ENCODE measurements at places on chromosomes 16 and 17.

- no peak for DNase-seq
Observed at GRCh38 chr16:85276721-85277120, 164.4 kb upstream of the CIBAR2 start.

GRCh38 chr16:14109077-14109775 is 38.1 kb downstream of the MRTFB start:
- no peak for DNase-seq

DNA sequence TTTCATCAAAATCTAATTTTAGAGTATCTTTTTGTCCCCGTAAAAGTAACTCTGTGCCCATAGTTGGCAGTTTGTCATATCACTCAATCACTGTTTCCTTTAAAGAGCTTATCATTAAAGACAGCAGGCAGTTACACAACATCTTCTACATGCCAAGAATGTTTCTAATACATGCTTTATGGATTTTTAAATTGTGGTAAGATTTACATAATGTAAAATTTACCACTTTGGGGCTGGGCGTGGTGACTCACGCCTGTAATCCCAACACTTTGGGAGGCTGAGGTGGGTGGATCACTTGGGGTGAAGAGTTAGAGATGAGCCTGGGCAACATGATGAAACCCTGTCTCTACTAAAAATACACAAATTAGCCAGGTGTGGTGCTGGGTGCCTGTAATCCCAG is 687.2 kb downstream of the WWOX start:
- DNase-seq, result no peak

DNA sequence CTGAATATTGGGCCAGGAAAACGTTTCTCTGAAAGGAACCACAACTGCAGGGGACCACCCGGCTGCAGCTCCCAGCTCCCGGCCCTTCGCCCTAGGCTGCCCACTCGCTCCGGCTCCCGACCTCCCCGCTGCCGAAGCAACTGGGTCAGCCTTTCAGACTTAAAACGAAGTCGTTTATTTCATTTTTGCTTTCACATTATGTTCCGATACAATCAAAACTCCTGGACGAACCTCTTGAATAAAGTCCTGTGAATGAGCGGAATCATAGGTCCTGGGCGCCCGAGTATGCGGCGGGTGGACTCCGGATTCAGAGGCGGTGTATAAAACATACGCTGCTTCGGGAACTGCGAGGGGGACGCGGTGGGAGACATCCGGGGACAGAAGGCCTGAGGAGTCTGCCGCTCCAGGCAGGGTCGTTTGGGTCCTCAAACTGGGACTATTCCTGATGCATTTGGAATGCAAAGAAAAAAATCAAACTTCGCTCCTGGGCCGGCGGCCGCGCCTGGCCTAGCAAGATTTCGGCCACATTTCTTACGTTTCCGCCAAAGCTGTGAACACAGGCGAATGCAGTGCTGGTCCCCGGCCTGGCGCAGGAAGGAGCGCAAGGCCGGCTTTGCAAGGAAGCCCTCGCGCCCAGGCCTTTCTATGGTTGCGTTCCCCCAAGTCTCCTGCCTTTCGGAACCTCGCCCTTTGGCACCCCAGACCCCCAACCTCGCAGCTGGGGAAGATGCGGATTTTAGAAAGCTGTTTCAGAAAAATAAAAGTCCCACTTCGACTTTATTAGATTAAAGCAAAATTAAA is 3.7 kb downstream of the CBLN1 start:
- DNase-seq, result no peak

DNA sequence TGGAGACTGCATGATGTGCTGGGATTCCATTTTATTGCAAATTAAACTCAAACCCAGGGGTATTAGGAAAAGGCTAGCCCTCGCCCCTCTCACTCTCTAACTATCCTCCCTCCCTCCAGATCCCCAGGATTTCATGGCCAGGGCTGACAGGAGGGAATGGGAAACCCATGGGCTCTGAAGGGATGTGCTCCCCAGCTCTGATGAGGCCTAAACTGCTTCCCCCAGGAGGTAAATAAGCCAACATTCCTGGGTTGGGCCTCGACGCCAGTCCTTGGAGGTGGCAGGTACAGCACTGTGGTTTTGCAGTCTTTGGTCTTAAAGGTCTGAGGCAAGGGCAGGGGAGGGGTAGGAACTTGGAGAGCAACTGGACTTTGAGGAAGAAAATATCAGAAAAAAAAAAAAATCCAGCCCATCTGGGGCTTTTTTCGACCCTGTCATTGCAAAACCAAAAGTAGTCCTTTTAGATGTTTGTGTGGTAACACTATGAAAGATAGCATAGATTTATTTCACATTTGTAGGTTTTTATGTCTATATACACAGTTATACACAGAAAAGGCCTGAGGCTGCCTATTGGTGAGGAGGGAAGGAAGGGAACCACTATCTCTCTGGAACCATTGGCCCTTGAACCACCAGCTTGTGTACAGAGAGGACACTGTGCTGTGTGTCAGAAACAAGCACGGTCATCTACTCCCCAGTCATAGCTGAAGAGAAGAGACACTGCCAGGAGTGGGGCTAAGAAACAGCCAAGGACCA is 12.0 kb downstream of the C17orf113 start:
- no peak for DNase-seq

DNA sequence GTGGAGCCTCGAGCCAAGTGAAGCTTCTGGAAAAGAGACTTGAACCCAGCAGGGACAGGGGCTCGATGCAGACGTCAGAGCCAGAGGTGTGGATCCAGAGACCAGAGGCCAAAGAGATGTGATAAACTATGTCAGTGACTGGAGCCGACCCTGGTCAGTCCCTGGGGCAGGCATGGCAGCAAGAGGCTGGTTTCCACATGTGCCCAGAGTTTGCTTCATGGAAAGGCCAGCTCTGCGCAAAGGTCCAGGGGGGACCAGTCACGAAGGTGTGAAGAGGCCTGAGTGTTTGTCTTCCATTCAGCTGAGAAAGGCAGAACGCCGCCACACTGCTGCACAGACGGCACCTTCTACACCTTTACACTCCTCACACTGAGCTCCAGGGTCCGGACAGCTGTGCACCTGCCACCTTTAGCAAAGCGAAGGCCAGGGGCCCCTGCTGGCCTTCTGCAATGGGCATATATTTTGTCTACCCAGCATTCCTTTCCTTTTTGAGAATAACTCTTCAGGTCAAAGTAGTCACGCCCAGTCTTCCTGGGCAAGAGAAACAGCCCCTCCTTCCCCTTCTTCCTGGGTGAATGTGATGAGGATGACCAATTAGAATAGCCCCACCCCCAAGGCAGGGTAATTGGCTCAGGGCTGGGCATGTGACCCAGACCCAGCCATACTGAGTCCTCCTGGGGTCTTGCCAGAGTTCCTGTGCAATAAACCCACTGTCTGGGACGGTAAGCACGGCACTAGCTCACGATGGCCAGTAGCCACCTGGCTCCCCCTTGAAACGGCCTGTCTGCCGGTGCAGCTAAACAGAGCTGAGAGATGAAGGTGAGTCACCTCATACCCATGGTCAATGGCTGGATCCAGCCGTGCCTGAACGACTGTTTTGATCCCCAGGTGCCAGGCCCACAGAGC is 2.3 kb upstream of the RPH3AL start:
- DNase-seq, result no peak

DNA sequence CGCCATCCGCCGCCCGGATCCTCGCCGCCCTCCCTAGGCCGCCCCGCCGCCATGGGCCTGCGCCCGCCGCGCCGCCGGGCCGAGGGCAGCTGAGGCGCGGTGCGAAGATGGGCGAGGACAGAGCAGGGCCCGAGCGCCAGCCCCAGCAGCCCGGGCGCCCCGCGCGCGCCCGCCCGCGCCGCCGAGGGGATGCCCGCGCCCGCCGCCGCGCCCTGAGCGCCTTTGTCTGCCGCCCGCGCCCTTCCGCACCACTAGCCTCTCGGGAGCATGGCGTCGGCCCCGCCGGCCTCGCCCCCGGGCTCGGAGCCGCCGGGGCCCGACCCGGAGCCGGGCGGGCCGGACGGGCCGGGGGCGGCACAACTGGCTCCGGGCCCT is 278 bp downstream of the RAB11FIP3 start:
- DNase-seq, result no peak

- DNase-seq, result no peak
Observed at GRCh38 chr17:72092710-72093322, 28.0 kb upstream of the SOX9 start.

GRCh38 chr16:90019543-90020259 is 445 bp upstream of the DBNDD1 start:
- peak; percentile 44 for DNase-seq

DNA sequence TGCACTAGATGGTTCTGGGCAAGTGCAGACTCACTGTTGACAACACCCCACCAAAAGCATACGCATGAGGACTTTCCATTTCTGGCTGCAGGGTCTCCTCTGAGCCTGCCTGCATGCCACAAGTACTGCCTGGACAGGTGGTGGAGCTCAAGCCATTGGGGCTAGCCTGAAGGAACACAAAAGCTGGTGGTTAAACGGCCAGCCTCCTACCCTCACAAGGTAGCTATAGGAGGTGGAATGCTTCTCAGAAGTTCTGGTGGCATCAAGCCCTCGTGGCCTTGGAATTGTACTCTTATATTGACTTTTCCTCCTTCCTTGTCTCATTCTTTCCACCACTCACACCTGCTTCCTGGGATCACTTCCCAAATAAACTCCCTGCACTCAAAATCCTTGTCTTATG is 56.6 kb upstream of the BCAR1 start:
- DNase-seq, result no peak

- no peak for DNase-seq
Observed at GRCh38 chr17:67449845-67450755, 73.0 kb downstream of the PITPNC1 start.

GRCh38 chr17:64273006-64273405 is 9.9 kb upstream of the TEX2 start:
- no peak for DNase-seq

- no peak for DNase-seq
Observed at GRCh38 chr17:11925262-11926021, 71.8 kb downstream of the ZNF18 start.

DNA sequence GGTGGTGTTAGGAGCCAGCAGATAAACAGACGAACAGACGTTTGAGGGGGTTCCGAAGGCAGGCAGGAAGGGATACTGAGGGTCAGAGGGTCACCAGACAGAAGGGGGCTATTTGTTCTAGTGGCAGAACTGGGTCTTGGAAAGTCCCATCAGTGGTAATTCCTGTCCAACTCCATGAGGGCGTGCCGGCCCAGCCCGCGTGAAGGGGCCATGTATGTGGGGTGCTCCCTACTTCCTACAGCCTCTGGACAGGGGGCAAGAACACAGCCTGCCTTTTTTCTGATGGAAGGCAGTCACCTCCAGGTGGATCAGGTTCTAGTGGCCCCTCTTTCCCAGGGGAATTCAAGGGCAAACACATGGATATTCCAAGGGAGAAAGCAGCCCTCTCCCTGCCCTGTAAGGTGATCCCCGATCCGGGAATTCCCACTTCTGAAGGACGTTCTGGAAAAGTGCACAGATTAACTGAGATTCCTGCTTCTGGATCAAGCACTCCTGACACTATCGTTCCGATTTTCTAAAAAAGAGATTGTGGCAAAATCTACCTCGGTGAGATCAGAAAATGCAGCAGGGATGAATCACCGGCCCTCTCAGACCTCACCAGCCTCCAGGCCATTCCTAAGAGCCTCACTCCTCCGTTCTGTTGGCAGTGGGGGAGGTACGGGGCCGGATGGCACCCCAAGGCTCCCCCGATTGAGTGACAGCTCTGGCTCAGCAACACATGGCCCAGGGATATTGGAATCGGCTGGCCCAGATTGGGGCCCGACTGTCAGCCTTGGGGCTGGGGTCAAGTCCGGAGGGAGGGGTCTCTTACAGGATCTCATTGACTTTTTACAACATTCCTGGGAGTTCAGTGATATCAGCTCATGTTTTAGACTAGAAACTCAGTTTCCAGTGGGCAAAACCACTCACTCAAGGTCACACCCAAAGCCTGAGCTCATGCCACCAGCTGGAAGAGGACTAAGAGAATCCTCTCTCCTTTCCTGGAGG is 12.4 kb downstream of the STX1B start:
- DNase-seq, result no peak

DNA sequence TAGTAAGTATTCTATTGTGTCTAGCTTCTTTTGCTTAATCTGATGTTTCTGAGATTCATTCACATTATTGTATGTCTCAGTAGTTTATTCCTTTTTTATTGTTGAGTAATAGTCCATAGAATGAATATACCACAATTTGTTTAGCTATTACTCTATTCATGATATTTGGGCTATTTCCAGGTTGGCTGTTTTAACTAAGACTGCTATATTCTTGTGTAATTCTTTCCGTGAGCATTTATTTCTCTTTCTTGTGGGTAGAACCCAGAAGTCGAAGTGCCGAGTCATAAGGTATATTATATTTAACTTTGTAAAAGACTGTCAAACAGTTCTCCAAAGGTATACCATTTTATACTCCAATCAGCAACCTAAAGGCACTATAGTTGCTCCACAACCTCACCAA is 160.8 kb downstream of the ANKFN1 start:
- DNase-seq, result no peak

All from T follicular helper cell (primary cell).